ENCODE measurements at places on chromosomes 12 and 14.
A peak's percentile ranks its signal among the peaks of the same experiment; 100 is the strongest.

- no peak for DNase-seq
These were observed 337 bp downstream of the ZC2HC1C start for GRCh38 chr14:75069811-75070145.

- DNase-seq, result peak; percentile 93
These were observed 479 bp downstream of the GPR135 start for GRCh38 chr14:59464486-59465315.

DNA sequence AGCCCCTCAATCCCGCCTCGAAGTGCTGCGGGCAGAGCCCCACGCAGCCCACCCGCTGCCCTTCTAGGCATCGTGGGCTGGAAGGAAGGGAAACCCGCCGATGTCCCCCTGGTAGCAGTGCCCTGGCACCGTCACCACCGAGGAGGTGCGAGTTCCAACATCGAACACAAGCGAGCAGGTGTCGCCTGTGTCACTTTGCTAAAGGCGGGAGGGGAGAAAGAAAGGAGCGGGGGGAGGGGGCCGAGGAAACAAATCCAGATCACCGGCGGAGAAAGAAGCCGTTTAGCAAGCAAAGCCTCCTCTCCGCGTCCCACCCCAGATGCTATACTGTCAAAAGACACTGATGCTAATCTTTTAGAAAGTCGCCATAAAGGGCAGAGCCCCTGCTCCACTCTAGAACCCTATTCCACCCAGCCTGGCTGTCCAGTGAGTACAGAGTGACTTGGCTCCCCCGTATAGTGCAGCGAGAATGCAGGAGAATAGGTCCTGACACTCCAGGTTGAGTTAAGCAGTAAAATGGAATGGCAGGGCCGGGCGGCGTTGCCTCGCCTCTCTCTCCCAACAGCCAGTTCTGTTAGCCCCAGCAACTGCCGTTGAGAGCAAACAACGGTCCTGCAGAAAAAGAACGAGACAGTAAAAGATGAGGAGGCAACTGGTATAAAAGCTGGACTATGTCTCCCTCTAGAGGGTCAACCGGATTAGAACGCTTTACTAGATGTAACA, 67.9 kb upstream of the USP15 start:
- DNase-seq, result peak; percentile 95

DNA sequence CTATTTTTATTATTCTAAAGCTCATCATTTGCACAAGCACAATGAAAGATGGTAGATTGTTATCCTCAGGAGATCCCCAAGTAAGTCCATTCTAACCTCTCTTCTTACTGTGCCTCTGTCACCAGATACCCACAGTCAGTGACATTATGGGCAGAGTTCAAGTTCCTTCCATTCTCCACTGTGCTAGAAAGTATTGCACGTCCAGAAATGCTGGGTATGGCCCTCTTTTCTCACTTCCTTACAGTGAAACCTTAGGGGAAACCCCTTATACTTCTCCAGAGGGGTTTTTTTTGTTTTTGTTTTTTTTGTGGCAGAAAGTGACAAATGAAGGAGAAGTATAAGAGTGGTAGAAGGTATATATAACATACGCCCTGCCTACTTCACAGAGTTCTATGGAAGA, 102.9 kb downstream of the DIO2 start:
- no peak for DNase-seq
